ENCODE measurements at places on chromosomes 16 and 17.

DNA sequence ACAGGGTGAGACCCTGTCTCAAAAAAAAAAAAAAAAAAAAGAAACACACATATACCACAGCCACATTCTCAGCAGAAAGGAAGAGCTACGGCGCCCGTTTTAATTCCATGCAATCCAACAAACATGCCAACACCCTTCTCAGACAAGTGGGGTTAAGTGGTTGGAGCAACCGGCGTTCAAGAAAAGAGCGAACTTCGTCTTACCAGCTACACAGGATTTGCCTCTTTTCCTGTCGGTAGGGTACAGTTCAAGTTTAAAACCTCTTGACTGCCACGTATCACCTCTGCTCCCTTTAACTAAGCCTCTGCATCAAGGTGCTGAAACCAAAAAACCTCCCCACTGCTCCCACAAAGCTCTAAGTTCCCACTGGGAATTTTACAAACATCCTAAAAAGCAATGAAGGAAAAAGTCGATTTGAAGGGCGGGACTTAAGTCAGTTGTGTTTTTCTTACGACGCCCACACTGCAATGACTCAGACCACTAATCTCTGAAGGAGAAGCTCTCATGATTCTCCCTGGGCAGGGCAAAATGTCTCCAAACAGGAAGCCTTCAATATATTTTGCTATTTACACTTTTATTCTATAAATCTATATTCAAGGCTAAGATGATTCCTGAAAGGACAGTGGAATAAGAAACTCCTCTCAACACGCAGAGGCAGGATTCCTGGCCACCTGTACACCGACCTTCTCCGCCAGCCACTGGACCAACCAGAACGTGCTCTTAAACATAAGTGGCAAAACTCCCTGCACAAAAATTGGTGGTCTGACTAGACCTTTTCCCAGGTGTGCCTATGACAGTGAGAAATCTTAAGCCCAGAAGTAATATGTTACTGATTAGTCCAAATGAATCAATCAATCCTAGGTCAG, 18.8 kb downstream of the SRP68 start:
- no peak for DNase-seq

DNA sequence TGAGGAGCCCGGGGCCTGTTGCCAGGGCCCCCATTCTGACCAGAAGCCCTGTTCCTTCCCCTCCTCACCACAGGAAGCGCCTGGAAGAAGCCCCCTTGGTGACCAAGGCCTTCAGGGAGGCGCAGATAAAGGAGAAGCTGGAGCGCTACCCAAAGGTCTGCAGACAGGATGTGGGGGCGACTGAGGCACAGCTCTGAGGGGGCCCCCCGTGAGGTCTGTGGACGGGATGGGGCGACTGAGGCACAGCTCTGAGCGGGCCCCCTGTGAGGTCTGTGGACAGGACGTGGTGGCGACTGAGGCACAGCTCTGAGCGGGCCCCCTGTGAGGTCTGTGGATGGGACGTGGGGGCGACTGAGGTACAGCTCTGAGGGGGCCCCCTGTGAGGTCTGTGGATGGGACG, 13.3 kb downstream of the CENPX start:
- DNase-seq, result no peak

- DNase-seq, result no peak
These were observed 23.3 kb downstream of the SLC5A11 start for GRCh38 chr16:24869033-24869432.

- DNase-seq, result no peak
These were observed 7.2 kb upstream of the COL1A1 start for GRCh38 chr17:50208611-50209061.

Measured in activated CD4-positive, alpha-beta T cell treated with anti-CD3 and anti-CD28 coated beads for 24 hours (primary cell).